ENCODE measurements at places on chromosomes 7 and 10.
A peak's percentile ranks its signal among the peaks of the same experiment; 100 is the strongest.

DNA sequence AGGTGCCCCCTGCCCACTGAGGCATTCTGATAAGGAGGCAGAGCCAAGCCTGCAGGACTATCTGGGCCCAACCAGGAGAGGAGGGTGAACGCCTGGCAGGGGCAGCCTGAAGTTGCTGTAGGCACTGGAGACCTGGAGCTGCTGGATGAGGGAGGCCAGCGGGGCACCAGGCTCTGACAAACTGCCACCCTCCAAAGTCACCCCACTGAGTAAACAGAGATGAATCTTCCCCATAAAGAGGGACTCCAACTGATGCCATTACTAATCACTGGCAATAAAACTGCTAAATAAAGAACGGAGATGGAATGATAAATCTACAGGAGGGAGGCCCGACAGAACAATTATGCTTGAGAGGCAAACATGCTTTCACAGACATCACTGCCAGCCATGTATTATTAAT, 44.2 kb downstream of the DRGX start:
- DNase-seq: no peak

GRCh38 chr10:30166929-30167328, 107.5 kb upstream of the JCAD start:
- DNase-seq: no peak

DNA sequence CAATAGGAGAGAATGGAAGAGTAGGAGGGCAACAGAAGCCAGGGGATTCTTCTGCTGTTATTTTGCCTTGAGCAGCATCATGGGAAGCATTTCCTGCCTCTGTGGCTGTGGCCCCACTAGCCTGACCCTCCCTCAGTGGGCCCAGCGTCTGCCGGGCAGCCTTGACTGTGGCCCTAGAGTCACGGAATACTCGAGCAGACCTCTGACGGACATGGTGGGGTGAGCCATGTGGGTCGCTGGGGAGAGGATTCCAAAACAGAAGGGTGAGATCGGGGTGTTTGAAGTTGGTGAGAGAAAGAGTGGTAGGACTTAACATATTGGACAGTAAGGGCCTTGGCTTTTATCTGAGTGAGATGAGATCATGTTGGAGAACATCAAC, 8.3 kb upstream of the PRKAG2 start:
- DNase-seq: no peak

GRCh38 chr10:51029172-51029641, 45.1 kb upstream of the PRKG1 start:
- peak; percentile 82 for DNase-seq

DNA sequence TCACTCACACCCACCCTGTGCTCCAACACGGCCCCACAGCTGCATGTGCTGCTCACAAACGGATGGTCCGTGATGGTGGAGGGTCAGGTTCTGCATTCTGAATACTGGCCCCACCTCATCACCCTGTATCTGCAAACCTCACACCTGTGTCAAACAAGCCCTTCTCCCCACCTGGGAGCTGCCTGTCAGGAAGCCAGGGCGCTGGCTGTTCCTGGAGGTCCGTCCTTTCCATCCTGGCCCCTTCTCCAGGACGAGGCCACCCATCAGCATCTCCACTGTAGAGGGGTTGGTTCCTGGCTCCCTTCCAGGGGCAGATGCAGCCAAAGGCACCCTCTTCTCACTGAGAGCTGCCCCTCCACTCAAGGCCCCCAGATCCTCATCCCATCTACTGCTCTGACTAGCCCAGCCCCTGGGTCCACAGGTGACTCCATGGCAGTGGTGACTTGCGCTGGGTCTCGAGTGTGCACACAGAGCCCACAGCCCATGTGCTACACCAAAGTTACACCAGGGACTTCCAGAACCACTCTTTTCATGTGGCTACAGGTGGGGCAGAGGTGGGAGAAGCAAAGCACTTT, 229.4 kb downstream of the TNS3 start:
- DNase-seq: no peak

DNA sequence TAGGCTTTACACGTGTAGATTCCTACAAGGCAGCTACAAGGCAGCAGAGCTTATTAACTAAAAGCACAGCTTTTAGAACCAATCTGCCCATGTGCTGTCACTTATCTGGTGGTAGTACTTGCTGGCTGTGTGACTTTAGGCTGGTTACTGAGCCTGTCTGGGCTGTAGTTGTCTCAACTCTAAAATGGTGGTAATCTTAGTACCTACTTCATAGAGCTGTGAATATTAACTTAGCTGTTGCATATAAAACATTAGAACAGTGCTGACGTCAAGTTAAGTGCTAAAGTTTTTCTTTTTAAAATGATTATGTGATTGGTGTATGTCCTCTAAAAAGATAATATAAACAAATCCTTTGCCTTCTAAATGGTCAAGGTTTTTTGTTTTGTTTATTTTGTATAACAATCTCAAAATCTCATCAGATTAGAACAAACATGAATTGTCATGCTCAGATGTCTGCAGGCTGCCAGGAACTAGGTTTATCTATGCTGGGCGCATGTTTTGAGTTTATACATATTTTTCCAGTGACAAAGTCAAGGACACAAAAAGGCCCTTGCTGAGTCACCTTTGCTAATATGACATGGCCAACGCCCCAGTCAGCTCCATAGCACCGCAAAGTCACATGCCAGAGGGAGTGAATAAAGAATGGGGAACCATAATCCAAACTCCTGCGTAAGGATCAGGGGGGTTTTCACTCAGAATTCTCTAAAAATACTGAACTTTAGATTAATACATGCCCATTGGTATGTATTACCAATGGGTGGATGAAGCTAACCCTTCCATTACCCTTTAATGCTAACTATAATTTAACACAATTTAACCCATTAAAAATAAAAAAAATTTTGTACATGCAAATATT, 39.8 kb upstream of the ARL4A start:
- peak; percentile 18 for DNase-seq
